ENCODE measurements at places on chromosomes 2 and 18. TPM values are rescaled to one million over a fixed set of nuclear protein-coding genes. Genes with fewer than 3 reads are reported as not detected.

DNA sequence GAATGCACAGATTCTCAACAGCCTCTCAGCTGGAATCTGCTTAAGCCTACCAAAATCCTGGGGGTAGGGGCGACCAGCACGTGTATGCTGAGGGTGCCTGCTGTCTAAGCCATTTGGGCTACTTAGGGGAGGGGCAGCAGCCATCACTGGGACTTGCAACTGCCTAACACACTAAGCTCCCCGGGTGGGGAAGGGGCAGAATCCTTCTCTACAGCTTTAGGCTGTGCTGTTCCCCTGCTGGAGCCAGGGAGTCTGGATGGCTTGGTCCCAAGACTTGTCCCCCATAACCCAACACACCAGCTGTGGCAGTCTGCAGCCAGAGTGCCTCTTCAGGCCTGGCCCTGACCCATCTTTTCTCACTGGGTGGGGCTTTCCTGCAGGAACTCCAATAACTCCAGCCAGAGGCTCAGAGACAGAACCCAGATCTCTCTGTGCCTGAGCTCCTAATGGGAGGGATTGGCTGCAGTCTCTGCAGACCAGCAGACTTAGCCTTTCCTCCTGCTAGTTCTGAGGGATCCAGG is 305.4 kb upstream of the RND3 start:
- no peak for DNase-seq

DNA sequence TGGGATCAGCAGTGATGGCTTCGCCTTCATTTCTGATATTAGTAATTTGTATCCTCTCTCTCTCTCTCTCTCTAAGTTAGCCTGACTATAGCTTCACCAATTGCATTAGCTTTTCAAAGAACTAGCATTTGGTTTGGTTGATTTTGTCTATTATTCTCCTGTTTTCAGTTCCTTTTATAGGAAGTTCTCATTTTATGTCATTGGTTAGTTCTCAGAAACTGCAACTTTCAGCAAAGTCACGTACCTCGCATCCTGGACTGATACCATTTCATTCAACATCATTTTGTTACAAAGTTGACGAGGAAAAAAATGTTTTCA is 450.8 kb downstream of the EIPR1 start:
- no peak for DNase-seq

- DNase-seq: no peak
Observed at GRCh38 chr2:206296128-206296527, 21.7 kb downstream of the ZDBF2 start.

GRCh38 chr2:168184681-168185513 is 62.5 kb downstream of the STK39 start:
- DNase-seq: no peak

DNA sequence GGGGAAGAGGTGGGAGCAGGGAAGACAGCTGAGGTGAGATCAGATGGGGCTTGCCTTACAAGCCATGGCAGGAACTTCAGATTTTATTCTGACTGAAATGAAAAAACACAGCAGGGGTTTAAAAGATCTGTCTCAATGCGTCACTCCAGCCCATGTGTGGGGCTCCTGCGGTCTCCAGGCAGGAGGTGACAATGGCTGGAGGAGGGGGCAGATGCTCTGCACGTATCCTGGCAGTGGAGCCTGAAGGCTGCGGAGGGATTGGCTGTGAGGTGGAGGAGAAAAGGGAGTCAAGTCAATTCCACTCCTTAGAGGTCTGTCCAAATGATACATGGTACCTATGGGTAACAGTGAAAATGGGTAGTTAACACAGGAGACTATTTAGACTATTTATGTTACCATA is 40.5 kb upstream of the KIDINS220 start:
- DNase-seq: no peak

GRCh38 chr2:66464930-66465637 is 30.2 kb downstream of the MEIS1 start:
- no peak for DNase-seq

- no peak for DNase-seq
Observed at GRCh38 chr18:58609536-58609993, 19.3 kb downstream of the ALPK2 start.

GRCh38 chr2:15547115-15547876 is 13.8 kb downstream of the NBAS start:
- DNase-seq: peak; percentile 62

DNA sequence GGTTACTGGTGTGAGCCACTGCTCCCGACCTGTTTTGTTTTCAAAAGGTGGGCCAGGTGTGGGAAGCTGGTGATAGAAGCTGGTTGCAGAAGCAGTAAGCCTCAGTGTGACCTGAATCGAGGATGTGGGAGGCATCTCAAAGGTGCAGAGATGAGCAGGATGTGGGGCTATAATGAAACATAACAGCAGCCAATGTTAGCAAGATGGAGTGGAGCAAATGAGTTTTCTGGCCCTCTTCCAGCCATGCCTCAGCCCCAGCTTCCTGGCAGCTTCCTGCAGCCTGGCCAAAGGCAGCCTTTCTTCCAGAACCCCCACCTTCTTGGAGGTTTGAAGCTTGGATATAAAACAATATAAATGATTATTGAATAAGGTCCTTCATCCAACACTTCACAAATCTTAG is 184.8 kb downstream of the NCK2 start:
- no peak for DNase-seq

DNA sequence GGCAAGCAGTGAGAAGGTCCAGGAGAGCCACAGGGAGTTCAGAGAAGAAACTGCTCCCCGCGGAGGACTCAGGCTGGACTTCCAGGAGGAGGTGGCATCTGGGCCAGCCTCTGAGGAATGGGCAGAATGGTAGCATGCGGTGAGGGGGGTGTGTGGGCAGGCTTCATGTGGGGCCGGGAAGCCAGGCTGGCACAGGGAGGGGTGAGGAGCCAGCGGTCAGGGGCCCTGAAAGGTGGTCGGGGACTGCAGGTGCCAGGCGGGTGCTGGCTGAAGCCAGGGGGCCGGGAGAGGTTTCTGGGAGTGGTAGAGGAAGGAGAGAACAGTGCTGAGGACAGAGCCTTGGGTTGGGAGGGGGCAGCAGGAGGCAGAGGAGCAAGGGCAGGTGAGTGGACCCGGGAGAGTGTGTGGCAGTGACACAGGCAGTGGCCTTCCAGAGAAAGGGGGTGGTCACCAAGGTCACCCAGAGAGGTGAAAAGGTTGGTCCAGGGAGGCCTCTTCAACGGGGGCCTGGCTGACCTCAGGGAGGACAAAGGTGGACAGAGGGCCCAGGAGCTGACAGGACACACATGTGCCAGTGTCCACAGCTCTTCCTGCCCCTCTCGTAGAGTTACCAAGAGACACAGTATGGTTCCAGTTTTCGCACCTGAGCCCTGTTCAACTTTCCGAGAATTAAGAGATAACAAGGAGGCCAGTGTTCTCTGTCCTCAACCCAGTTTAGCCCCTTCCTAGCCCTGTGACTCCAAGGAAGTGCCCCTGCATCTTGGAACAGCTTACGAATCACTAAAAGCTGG is 101.2 kb upstream of the ASB18 start:
- DNase-seq: no peak

DNA sequence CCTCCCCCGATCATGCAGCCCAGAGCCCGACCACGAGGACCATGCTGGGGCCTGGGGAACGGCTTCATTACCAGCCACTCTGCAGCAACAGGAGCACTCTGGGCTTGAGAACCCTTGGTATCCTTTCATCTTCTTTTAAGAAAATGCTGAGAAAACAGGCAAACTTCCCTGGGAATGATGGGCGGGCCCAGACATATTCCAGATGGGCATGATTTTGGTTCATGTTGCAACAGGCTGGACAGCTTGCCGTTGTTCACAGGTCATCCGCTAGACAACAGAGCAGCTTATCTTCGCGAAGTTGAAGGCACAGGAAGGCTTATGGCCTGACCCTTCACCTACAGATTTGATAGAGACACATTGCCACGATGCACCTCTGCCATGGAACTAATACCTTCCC is 121.0 kb downstream of the KLHL29 start:
- DNase-seq: no peak

DNA sequence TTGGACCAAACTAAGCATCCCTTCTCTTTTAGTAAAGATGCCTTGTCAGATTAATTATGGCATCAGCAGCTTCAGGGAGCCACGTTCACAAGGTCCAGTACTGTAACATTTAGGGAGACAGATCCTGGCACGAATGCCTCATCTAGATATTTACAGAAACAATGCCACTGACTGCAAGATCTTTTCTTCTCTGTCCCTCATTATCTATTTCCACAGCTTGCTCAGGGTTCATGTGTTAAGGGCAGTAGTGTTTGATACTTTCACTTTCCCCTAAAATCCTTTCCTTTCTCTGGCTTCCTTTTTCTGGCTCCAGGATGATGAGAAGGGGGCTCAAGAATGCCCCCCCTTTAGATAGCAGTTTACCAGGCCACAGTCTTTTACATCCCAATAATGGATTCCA is 393.9 kb downstream of the BCL11A start:
- no peak for DNase-seq

- peak; percentile 35 for DNase-seq
Observed at GRCh38 chr2:204205538-204205937, 269.0 kb downstream of the ICOS start.

WDR35 gene
- polyA plus RNA-seq: 7.9 TPM

GALR1 gene
- 0.06 TPM for polyA plus RNA-seq

CABYR gene
- 3.9 TPM for polyA plus RNA-seq

KIAA2012 gene
- polyA plus RNA-seq: 0.75 TPM
